ENCODE measurements at places on chromosomes 16 and 17.

GRCh38 chr17:29113334-29113733 lies 66.9 kb downstream of the MYO18A start:
- DNase-seq, result no peak

DNA sequence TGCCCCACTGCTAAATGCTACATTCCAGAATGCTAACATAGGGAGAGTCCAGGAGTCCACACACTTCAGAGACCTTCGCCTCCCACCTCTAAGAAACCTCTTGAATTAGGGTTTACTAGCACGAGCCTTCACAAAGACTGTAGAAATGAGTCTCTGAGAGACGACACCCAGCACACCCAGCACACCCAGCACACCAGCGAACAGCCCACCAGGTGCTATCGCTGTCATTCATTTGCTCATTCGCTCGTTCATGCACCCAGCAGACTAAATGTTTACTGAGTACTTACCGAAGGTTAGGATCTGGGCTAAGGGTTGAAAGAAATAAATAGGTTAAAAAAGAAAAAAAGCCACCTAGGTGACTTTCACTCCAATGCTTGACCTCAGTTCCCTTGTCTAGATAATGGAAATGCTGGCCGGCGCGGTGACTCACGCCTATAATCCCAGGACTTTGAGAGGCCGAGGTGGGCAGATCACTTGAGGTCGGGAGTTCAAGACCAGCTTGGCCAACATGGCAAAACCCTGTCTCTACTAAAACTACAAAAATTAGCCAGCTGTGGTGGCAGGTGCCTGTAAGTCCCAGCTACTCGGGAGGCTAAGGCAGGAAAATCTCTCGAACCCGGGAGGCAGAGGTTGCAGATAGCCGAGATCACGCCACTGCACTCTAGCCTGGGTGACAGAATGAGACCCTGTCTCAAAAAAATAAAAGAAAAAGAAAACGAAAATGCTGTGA lies 100.8 kb downstream of the ADCY9 start:
- DNase-seq, result peak; percentile 37

DNA sequence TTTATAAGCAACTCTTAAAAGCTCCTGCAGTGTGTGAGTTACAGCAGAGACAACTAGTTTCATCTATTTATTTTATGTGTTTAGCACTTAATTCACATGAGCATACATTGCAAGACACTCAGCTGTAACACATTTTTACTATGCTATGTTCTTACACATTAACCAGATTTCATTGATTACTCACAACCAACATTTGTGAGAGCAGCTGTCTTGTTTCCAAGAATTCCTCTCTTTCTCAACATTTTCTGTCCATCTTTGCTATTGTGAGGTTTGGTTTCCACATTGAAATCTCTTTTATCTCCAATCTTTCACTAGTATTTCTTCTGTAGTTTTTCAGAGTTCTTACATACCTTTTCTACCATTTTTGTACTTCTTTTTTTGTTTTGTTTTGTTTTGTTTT lies 51.2 kb downstream of the COPRS start:
- DNase-seq, result peak; percentile 88

DNA sequence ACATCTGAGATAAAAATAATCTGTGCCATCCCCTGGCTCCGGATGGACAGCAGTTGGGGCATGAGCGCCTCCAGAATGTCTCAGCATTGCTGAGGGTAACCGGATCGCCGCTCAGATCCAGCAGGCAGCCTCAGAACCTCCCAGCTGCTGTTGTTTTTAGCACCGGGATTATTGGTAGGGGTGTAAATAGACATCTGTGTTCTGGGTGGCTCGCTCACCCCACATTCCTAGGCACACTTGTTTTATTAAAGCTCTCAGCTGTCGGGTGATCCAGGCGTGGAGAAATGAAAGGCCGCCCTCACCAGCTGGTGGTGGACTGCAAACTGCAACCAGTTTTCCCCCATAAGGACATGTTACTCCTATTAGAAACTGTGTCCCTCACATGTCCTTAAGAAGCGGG lies 32.1 kb downstream of the MYH3 start:
- DNase-seq, result no peak

DNA sequence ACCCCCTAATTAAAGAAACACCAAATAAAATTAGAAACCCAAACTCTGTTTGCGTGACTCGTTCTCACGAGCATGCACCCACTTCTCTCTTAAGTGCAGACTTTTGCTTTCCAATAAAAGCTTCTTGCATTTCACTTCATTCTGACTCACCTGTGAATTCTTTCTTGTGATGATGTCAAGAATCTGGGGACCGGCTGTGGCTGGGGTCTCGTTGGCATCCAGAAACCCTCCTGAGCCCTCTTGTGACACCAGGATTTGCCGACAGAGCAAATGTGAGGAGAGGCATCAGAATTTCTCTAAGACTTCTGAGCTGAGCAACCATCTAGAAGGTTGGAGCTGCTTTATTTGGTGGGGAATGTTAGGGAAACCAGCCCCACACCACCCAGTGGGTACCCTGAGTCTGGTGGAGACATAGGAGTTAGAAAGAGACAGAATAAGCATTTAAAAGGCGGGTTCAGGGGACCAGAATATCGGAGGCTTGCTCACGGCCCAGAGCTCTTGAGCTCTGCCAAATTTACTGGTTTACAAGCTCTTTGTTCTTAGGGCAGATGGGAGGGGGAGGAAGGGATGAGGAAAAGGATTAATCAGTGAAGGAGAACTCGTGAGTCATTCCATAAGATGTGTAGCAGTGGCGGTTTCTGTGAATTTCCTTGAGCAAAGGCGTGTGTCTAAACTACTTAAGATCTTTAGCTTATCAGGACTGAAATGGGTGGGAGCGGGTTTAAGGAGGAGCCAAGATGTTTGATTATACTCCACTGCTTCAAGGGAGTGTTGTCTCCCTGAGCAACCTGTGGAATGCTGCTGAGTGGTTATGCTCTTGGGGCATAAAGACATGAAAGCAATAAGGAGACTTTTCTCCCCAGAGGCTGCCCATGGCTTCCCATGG lies 24.2 kb upstream of the TMC5 start:
- peak; percentile 83 for DNase-seq

DNA sequence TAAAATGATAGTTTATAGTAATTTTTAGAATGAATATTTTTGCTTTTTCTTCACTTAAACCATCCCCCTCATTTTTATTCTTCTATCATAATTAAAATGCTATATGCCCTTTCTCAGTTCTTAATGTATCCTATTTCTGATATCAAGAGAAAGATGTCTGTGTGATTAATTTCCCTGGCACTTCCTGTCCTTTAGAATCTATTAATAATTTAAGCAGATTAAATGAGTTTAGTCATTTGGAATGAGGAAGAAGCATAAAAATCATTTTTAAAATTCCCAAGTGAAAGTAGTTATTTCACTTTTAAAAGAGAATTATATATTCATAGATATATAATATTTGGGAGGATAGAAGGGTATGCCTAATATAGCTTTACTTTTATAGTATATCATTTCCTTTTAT lies 27.8 kb upstream of the CDR2 start:
- DNase-seq, result no peak

DNA sequence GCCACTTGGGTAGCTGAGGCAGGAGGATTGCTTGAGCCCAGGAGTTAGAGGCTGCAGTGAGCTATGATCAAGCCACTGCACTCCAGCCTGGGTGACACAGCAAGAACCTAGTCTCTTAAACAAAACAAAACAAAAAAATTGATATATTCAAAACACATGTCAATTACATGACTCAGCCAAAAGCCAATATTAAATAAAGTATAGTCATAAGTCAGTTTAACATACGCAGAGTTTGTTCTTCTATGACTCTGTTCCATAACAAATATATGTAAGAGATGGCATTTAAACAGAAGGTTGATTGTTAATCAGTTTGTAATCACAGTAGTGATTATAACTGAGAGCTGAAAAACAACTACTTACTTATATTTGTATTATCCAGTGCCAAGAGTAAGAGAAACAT lies 106.5 kb downstream of the CDH8 start:
- DNase-seq, result no peak

- peak; percentile 97 for DNase-seq
Observed at GRCh38 chr17:1137465-1137894, 42.3 kb downstream of the ABR start.

DNA sequence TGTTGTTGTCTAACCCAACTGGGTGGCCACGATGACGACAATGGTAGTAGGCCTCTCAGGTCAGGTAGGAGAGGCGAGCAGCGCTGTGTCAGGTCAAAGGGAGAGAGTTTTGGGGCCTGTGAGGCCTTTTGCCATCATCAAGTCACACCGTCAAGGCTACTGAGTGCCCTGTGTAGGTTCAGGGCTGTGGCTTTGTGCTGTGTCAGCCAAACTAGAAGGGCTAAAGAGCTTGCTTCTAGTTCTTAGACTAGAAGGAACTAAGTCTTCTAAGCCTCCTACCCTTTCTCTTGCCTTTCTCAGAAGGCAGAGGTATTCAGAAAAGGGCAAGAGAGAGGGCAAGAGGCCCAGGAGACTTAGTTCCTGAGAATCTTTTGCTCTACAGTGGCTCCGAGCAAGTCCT lies 25.0 kb upstream of the EFCAB13 start:
- DNase-seq, result no peak

GRCh38 chr16:6926341-6926740 lies 406.3 kb upstream of the RBFOX1 start:
- no peak for DNase-seq

DNA sequence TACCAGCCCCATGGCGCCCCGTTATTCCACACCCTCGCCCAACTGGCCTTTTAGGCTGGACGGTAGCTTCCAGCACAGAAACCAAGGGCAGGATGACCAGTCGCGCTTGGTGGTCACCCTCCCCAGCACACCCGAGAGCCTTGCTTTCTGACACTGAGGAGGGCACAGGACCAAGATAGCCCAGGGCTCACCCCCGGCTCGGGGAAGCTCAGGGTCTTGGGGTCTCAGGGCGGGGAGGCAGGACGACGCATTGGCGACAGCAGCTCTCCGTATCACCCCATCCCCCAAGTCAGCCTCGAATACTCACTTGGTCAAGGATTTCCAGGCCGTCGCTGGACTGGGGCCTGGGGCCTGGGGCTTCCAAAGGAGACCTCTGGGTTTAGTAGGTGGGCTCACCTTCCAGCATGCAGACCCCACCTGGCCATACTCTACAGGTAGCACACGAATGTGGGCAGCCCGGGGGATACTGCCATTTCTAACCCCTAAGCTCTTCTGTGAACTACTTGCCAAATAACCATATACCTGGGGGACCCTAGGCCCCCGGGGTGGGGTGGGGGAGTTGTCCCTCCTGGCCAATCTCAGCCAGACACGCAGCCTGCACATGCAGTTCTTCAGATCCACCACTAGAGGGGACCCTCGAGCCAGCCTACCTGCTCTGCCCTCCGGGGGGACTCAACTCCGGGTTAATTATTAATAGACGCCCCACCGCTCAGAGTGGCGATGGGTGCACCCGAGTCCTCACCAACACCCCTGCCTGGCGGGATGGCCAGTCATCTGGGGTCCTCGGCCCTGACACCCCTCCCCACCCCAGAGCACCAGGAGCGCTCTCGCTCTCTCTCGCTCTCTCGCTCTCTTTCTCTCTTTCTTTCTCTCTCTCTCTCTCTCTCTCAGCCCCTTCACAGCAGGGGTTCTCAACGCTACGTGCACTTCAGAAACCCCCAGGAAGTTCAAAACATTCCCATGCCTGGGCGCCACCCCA lies 30.0 kb downstream of the TBC1D16 start:
- DNase-seq, result peak; percentile 63

DNA sequence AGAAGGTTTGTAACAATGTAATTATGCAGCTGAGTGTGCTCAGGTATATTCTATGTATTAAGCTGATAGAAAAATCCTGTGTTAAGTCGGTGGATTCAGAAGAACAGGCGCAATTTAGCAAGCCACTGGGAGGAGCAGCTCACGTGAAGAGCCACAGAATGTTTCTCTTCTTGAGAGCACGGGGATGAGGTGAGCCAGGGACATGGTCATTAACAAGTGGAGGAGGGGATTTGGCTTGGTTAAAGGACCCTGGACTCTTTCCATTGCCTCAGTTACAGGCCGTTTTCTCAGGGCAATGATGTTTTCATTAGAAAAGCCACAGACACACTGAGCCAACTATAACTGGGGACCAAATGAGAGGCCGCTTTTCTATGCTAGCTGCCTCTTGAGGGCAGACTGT lies 178.7 kb downstream of the SNX29 start:
- no peak for DNase-seq

DNA sequence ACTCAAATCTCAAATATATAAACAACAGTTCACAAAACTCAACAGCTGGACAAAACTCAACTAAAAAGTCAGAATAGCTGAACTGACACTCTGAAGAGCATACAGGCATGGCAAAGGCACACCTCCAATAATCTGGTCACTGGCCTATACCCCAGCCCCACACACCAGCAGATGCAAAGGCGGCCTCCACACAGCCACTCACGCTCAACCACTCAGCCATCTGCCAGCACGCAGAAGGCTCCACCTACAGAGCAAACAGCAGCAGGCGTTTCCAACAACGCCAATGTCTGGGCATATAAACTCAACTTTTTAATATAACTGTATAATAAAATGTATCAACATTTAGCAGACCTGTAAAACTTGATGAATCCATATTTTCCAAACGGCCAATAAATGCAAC lies 17.2 kb downstream of the USP7 start:
- DNase-seq, result no peak

GRCh38 chr17:49590874-49591273 lies 15.2 kb downstream of the NXPH3 start:
- no peak for DNase-seq

DNA sequence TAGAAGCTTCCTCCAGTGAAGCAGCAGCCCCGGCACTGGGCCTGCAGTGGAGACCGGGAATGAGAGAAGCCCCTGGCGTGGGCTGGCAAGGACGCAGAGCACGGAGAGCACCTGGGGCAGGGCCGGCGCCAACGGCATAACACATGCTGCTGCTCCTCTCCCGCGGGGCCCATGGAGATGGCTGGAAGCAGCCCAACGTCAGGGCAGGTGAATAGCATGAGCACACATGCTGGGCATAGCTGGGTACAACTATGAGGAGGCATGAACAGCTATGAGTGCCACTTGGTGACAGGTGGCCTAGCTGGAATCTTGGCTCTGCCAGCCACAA lies 46.4 kb downstream of the IRF8 start:
- no peak for DNase-seq

GRCh38 chr17:59375857-59376256 lies 44.4 kb downstream of the YPEL2 start:
- DNase-seq, result no peak

All from trophoblast cell (in vitro differentiated cells and primary cell).